M059J (cell line): ENCODE measurements at places on chromosomes 16 and 17.

DNA sequence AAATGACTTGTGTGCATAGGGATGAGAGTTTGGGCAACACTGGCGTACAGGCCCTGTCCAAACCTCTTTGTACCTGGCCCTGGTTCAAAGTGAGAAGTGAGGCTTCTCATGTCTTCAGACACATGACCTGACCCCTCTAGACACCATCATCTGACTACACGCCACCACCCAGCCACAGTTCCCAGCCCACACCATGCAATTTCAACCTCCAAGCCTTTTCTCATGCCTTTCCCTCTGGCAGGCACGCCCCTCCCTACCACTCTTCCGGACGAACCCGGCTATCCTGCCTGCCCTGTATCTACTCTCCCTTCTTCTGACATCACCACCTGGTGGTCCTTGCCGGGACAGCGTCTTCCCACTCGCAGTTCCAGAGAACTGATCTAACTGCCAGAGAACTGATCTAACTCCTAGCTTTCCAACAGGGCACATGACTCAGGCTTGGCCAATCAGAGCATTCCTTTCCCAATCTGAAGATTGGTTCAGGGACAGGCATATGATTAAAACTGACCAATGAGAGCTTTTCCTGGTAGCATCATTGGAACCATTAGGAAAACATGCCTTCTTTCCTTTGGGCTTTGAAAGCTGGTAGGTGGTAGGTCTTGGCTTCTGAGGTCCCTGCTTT is 27.1 kb upstream of the IL21R start:
- peak; percentile 82 for DNase-seq

- DNase-seq, result no peak
These were observed 84.3 kb downstream of the TNFRSF13B start for GRCh38 chr17:16887523-16888095.

- DNase-seq, result no peak
These were observed 183.7 kb downstream of the SNX29 start for GRCh38 chr16:12160249-12160648.

DNA sequence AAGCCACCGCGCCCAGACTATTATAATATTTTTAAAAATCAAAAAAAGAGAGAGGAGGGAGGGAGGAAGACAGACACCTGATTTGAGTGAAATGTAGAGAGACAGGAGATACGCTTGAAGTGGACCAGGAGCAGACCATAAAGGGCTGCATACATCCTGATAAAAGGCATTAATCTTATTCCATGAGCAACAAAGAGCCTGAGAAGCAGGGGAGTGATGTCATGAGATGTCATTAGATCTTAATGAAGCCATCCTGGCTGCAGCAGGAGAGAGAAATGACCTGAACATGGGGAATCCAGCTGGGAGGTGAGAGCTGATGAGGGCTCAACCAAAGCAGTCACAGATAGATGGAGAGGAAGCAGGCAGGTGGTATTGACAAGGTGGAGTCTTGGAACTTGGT is 5.2 kb upstream of the HID1 start:
- no peak for DNase-seq

GRCh38 chr17:10698096-10698818 is 863 bp downstream of the ADPRM start:
- peak; percentile 7 for DNase-seq

- DNase-seq, result no peak
These were observed 823 bp upstream of the ZNF469 start for GRCh38 chr16:88381820-88382451.

DNA sequence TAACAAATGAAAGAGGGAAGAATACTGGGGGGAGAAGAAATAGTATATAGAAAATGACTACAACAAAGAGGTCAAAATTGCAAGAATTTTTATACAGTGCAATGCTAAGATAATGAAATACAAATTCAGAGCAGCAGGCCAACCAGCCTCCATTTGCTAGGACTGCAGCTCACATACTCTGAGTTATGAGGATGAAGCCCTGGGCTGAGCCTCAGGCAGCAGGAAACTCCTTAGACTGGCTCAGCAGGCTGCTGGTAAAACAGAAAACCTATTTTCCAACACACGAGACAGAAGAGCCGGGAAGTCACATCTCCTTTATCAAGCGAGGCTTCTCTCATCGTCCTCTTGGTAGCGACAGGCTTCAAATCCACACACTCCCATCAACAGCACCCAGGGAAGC is 296.5 kb downstream of the SLC39A11 start:
- no peak for DNase-seq

DNA sequence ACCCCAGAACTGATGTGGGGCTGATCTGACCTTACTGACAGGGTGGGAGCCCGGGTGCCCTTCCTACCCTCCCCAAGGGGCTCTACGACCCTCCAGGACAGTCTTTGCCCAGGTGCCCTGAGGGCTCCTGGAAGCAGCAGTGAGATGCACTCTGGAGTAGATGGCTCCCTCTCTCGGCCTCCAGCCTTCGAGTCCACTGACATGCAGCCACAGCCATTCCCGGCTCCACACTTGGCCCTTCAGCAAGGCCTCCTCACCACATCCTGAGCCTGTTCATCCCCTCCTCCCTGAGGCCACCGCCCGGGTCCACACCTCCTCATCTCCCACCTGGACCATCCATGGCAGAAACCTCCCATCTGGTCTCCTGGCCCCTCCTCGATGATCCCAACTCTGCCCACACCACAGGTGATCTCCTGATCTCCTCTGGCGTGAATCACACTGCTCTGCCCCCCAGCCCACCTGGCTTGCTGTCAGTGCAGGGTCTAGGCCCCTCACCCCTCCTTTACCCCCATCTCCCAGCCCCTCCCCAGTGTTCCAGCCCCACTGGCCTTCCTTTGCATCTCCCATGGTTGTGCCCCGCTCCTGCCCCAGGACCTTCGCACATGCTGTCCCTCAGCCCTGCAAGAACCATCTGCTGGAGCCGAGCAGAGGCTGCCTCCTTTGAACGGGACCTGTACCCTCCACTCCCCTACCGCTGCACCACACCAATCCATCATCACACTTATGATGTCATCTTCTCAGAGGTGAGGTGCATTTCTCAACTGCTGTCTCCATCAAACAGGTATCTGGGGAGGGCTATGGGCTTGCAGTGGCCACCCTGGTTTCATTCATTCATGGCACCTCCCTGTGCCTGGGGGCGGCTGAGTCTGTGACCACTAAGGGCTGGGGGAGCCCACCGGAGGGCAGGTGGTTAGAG is 44.7 kb downstream of the SOCS1 start:
- no peak for DNase-seq

DNA sequence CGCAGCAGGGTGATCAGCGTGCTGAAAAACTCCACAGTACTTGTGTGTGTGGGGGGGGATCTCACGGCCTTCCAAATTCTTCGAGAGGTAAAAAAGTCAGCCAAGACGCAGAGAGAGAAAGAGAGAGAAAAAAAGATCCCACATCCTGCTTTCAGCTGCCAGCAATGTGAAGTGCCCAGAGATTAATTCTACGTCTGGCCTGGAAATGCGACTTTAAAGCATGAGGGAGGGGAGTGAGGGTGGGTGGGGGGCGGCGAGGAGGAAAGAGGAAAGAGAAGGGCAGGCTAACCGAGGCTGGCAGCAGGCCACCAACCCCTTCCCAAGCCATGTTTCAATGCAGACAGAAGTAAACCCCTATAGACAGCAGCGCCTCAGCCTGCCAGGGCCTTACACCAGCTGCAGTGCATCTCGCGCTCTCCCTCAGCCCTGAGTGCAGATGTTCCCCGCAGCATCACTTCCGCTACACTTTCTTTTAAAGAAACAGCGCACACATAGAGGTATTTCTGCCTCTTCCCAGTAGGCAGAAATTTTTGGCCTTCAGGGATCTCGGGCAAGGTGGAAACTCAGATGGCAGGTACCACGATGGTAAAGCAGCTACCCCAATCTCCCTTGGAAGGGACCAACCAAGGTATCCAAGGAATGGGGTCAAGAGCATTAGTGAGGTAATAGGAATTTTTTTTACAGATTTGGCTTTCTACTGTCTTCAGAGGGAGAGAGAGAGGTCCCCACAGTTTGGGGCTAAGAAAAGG is 87.8 kb downstream of the SMG6 start:
- peak; percentile 49 for DNase-seq

- DNase-seq, result no peak
These were observed 9.9 kb downstream of the ALOX15B start for GRCh38 chr17:8048736-8049135.

DNA sequence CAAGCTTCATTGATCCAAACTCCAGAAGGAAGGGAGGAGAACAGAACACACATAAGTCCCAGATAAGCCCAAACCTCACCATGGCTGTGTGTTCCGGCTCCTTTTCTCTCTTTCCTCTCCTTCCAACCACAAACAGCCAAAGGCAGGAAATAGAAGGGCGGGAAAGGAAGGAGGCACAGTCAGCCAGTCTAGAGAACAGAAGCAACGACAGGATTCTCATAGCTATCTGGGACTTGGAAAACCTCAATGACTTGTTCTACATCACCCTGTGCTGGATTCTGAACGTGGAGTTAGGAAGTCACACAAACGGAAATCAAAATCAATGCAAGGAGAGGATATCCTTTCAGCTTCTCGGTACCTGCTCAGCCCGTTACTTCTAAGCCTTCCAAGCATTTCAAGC is 9.0 kb downstream of the CRK start:
- no peak for DNase-seq

DNA sequence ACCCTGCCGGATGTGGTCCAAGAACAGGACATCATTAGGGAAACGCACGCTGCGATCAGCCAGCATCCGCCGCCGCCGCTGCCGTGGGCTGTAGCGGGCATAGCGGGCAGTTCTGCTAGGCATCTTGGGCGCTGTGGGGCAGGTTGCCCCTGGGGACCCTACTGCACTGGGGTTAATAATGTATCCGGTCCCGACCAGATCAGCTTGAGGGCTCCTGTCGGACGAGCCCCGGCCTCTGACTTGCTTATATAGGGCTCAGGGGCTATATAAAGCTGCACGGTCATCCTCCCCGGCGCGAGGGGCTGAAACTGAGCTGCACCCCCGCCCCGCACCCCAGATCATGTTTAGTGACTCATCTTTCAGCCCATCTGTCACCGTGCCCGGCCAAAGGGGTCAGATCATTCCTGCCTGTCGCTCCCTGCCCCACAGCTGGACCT is at the start of gene PPP1R27:
Gene PPP1R27 (minus strand): TSS at position 220 of the 437 bp plus-strand sequence. CDS start 97 bp downstream, at position 123.
- DNase-seq, result no peak

- DNase-seq, result peak; percentile 10
These were observed 823 bp downstream of the TNRC6C start for GRCh38 chr17:77959126-77959925.

DNA sequence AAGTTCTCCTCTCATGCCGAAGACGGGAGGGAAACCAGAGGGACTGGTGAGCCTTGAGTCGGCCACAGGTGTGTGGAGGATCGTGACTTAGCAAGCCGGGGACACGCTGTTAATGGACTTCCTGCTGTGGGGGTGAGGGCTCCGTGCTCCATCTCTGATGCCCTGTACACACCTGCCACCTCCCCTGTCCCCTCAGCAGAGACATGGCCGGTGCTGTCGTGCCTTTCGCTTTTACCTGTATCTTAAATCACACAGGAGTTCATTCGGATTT is 75.9 kb upstream of the ZNF750 start:
- no peak for DNase-seq

DNA sequence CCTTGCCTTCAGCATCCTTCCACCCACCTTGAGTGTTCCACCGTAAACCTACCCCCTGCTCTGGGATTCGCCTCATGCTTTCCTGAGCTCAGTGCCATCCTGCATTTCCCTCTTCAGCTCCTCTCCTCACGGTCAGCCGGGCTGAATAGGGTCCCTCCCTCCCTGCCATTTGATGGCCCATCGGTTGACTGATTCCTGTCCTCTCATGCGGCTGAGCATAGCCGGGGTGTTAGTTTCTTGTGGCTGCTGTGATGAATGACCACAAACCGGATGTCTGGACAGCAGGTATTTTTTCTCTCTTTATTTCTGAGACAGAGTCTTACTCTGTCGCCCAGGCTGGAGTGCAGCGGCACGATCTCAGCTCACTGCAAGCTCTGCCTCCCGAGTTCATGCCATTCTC is 44.1 kb upstream of the MGAT5B start:
- DNase-seq, result peak; percentile 27

DNA sequence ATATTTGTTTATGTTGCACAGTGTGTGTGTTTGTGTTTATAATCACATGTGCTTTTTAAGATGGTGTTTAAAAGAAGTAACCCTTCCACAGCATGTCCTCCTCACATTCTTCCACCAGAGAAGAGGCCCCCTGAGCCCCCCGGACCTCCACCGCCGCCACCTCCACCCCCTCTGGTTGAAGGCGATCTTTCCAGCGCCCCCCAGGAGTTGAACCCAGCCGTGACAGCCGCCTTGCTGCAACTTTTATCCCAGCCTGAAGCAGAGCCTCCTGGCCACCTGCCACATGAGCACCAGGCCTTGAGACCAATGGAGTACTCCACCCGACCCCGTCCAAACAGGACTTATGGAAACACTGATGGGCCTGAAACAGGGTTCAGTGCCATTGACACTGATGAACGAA is 69.2 kb downstream of the CDK12 start:
- DNase-seq, result no peak
